ENCODE measurements at places on chromosomes 6 and 20. TPM values are rescaled to one million over a fixed set of nuclear protein-coding genes. Genes with fewer than 3 reads are reported as not detected.

GRCh38 chr6:111599259-111599658 is 6.4 kb downstream of the TRAF3IP2 start:
- no peak for DNase-seq

- DNase-seq, result no peak
Measured at GRCh38 chr6:147910281-147910680, 401.8 kb downstream of the SAMD5 start.

DNA sequence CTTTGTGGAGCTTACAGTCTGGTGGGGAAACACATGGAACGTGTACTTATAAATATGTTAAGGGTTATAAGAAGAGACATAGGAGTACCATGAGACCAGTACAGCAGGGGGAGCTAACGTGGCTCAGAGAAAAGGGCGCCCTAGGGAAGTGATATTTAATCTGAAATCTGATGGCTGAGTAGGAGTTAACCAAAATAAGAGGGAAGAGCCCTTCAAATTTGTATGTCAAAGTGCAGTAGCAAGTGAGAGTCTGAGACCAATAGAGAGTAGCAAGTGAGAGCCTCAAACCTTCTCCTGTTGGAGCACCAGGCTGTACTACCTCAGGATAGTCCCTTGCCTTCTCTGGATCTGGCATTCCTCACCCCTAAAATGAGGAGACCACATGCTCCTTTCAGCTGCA is 6.1 kb upstream of the PKIG start:
- no peak for DNase-seq

- no peak for DNase-seq
Measured at GRCh38 chr20:37220731-37221130, 40.9 kb downstream of the GHRH start.

DNA sequence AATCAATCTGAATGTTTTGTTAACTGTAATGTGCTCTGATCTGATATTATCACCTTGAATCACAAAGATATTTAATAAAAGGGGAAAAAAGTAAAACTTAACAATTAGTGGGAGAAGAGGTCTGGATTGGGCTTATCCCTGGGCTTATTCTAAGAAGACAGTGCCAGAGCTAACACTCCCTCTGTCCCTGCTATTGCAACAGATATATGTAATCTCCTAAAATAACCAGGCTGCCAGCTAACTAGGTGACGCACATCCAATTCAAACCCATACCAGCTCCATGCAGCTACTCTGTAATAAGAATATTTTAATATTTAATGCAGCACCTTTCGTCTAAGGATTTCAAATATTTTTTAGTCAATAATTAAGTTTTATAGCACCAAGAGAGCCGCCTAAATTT is 330.1 kb upstream of the MARCKS start:
- DNase-seq, result no peak

GRCh38 chr6:43231053-43231452 is 1.8 kb upstream of the DNPH1 start:
- DNase-seq, result no peak

GRCh38 chr6:129812145-129812777 is 48.9 kb downstream of the TMEM244 start:
- no peak for DNase-seq

EDN3 gene
- not detected for total RNA-seq

CNKSR3 gene
- 14.3 TPM for total RNA-seq

ADIG gene
- not detected for total RNA-seq

SNAI1 gene
- 8.6 TPM for total RNA-seq
